ENCODE measurements at places on chromosomes 1 and 21. TPM values are rescaled to one million over a fixed set of nuclear protein-coding genes. Genes with fewer than 3 reads are reported as not detected.

- no peak for DNase-seq
These were observed 4.1 kb upstream of the POFUT2 start for GRCh38 chr21:45291613-45292398.

GRCh38 chr1:88150330-88150729 lies 533.7 kb upstream of the PKN2 start:
- DNase-seq = no peak

GRCh38 chr1:25642574-25643108 lies 26.1 kb downstream of the MAN1C1 start:
- DNase-seq = no peak

DNA sequence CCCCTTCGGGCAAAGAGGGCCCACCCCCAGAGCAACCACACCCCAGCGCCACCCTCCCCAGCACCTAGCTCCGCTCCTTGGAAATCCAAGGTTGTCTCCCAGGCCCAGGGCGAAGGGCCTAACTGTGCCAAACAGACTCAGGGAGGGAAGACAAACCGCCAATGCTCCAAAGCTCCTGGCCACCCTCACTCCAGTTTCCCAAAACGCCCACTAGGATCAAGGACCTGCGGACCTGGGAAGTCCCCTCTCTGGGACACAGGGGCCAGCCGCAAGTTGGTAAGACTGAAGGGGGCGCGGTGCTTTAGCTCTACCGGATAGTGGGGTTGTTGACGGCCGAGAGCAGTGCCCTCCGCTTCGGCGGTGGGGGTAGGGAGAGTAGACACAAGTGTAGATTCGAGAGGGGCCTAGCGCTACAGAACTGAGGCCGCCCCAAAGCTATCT lies 581 bp downstream of the IRF6 start:
- no peak for DNase-seq

GRCh38 chr1:16294219-16295212 lies 57.5 kb upstream of the CPLANE2 start:
- no peak for DNase-seq

DNA sequence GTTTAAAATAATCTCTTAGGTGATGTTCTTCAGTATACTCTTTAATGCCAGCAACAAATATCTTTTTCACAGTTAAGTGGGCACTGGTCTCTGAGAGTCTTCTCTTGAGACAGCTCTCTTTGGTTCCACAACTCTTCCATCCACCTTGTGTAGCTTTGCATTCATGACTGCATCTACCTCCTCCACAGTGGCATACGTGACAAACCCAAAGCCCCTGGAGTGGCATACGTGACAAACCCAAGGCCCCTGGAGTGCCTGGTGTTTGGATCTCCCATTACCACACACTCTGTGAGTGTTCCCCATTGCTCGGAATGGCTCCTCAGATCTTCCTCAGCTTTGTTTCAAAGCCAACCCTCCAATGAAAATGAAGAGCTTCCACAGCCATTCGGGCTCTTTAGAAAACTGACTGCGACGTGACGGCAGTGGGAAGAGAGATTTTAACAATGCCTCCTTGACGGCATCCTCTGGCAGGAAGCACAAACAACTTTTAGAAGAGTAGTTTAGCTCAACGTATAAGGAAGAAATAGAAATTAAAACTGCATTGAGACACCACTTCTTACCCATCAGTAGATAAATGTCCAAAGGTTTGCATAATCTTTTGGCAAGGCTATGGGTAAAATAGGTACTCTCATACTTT lies 45.8 kb downstream of the SLC30A7 start:
- no peak for DNase-seq

DNA sequence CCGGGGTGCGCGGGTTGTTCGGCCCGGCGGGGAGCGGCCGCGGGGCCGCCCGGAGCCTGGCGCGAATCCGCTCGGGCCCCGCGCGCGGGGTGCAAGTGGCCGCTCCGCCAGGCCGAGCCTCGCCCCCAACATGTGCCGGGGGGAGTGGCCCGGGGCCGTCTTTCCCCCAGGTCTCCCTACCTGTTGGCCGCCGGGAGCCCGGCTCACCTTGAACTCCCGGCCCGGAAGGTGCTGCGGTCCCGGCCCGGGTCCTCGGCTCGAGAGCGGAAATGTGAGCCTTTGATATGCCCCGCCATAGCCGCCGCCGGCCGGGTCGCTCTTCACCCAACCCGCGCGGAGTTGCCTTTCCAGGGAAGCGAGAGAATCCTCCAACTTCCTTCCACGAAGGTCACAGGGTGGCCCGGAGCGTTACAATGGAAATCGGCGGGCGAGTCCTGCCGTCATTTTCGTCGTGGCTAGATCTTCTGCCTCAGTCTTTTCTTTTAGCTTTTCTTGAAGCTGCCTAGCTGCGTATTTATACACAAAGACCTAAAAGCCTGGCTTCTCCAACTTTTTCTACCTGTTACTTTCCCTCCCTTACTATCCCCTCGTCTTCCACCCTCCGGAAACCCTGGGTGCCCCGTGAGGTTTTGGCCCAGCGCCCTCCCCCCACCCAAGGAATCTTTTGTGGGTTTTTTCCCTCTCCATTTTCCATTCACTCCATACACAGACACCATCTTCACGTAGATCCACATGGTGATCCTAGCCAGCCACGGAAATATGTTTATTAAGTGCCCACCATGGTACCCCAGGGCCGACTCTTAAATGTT lies 867 bp downstream of the PTGFRN start:
- no peak for DNase-seq

GRCh38 chr1:156654700-156655099 lies 12.8 kb downstream of the BCAN start:
- DNase-seq = no peak

DNA sequence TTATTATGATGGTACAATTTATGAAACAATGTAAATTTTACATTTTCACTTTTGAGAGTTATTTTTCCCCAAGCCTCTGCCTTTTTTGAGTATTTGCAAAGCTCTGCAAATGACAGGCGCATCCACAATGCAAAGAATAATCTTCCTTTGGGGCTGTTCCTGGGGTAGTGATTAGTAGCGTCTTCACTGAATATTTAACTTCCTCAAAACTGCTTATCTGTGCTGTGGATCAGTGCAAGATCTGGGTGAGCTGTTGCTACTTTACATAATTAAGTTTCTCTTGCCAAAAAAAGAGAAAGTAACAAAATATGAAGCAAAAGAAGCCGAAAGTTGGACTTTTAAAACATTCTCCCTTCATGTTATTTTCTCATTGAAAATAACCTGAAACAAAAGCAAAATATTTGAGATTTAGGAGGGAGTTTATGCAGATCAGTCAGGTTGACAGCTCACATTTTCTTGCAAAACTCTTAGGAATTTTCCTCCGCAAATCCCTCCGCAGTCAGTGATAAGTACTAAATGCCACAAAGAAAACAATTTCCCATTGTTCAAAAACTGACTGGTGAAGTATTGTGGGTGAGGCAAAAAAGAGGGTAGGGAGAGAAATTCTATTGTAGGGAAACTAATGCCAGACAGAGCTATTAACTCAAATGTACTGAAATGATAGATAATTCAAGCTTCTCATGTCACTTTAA lies 276.4 kb upstream of the B3GALT2 start:
- DNase-seq = no peak

Gene FLVCR1
- polyA plus RNA-seq = 20.8 TPM

Gene IRF6
- polyA plus RNA-seq = 20.6 TPM

Gene TBX19
- 2.4 TPM for polyA plus RNA-seq

Data from right renal pelvis (tissue), 4 donors.